ENCODE measurements at places on chromosomes 2 and 18.

- no peak for DNase-seq
Observed at GRCh38 chr18:40851014-40851429, 1104.0 kb upstream of the PIK3C3 start.

GRCh38 chr2:52034706-52035105 is 1002.8 kb upstream of the NRXN1 start:
- no peak for DNase-seq

DNA sequence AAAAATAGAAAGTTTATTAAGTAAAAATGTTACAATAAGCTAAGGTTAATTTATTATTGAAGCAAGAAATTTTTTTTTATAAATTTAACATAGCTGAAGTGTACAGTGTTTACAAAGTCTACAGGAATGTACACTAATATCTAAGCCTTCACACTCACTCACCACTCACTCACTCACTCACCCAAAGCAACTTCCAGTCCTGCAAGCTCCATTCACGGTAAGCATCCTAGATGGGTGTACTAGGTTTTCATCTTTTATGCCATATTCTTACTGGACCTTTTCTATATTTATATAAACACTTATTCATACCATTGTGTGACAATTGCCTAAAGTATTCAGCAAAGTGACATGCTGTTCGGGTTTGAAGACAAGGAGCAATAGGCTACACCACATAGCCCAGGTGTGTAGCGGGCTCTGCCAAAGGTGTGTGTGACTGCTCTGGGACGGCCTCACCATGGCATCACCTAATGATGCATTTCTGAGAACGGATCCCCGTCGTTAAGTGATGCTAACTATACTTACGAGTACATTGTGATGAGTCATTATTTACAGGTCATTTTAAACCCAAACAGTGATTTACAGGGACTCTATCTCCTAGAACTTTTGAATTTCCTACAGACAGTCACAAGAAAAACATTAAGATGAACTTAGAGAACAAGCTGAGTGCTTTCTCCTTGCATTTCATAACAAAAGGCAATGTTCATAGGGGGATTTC is 76.3 kb upstream of the ID2 start:
- DNase-seq: no peak

DNA sequence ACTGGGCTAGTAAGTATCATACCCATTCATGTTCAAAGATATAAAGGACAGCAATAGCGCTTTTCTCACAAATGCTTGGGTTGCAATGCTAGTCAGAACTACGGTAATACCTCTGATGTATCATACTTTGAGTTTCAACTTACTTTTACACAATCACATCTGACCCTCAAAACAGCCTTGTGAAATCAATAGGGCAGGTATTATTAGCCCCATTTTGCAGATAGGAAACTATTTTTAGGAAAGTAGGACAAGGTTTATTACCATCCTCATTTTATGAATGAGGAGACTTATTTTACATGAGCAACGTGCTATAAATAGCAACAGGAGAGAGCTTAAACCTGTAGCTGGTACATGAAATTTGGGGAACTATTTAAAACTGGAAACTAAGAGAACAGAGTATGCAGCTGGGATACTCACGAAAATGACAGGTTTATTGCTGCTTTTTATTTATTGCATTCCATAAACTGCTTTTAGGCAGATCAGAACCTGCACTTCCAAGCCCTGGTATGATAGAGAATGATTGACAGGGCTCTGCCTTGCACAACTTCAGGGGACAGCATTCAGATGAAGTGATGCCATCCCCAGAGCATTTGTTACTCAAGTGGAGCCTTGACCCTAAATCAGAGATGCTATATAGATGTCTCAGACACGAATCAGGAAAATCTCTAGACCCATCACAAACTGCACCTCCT is 42.4 kb upstream of the PPM1B start:
- no peak for DNase-seq

GRCh38 chr2:69734035-69734611 is 7.8 kb upstream of the ANXA4 start:
- DNase-seq: no peak

DNA sequence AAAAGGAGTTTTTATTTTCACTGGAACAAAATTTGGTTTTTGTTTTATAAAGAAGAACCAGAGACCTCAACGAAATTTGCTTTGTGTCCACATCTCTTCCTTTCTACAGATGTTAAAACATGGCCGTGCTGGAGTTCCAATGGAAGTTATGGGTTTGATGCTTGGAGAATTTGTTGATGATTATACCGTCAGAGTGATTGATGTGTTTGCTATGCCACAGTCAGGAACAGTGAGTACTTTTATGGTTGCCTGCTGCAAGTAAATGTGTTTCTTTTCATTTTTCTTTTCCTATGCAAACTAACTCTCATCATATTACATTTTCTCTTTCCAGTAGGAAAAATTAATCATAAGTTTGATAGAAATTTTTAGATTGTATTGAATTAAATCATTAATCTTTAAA is 48.4 kb upstream of the TBR1 start:
- DNase-seq: no peak

- no peak for DNase-seq
Observed at GRCh38 chr2:173355866-173356508, 1.3 kb downstream of the CDCA7 start.

DNA sequence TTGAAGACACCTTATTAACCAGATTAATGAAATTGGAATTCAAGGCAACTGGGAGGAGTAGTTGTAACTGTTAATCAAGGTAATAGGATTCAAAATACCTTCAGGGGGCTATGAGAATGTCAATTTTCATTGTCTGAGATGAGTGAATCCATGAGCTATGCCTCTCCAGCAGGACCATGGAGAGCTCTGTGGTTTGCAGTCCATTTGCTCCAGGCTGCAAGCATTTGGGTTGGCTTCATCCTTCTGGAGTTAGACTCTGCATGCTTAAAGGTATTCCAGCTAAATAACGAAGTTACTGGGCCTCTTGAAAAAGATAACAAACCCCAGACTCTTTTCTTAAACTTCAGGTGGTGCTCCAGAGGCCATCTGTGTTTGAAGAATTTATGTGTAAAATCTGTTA is 207.1 kb upstream of the SLC8A1 start:
- DNase-seq: no peak

GRCh38 chr2:196242131-196242620 is 70.8 kb upstream of the STK17B start:
- no peak for DNase-seq

- DNase-seq: no peak
Observed at GRCh38 chr2:231429152-231429551, 33.6 kb downstream of the B3GNT7 start.

- no peak for DNase-seq
Observed at GRCh38 chr2:228329282-228329681, 147.8 kb upstream of the SPHKAP start.

DNA sequence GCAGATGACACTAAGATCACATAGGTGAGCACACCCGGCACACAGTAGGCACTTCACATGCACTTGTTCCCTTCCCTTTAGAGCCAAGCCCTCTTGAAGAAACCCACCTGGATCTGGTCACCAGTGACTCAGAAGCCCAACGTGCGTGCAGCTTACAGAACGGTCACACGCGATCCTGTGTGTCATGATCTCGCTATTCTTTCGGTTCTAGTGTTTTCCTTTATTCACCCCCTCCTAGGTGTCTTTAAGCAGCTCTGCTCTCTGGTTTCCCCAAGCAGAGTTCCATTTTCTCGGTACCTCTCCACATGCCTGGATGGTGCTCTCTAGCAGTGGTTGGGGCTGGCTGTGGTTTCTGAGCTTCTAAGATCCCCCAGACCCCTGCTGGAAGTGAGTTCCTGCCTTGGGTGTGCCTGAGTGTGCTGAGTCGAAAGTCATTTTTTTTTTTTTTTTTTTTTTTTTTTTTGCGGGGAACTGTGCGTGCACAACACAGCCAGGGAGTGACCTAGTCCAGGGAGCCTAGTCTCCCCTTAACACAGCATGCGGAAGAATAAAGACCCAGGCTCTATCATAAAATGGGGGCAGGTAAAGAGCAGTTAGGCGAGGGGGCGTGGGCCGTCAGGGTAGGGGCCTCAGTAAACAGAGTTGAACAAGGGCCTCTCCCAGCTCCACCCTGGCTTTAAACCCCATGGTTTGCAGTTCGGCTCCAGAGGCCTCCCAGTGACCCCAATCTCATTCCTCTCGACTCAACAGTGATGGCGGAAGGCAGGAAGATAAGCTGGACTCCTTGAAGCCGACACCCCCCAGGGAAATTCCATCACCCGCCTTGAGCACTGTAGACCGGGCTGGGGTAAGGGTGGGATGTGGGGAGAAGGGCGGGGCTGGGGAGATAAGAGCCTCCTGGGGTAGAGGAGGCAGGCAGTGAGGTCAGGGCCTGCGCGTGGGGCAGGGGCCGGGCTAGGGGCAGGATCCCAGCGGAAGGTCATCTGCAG is 29.8 kb upstream of the DNMT3A start:
- no peak for DNase-seq

GRCh38 chr2:74573747-74574562 is 19.4 kb downstream of the DOK1 start:
- DNase-seq: no peak

DNA sequence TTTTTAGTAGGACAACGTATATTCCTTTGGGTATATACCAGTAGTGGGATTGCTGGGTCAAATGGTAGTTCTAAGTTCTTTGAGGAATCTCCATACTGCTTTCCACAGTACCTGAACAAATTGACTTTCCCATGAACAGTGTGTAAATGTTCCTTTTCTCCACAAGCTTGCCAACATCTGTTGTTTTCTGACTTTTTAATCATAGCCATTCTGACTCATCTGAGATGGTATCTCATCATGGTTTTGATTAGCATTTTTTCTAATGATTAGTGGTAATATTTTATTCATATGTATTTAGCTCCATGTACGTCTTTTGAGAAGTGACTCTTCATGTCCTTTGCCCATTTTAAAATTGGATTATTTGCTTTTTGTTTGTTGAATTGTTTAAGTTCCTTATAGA is 58.4 kb upstream of the CERS6 start:
- no peak for DNase-seq

- DNase-seq: no peak
Observed at GRCh38 chr2:32678825-32679224, 51.0 kb downstream of the TTC27 start.

- DNase-seq: no peak
Observed at GRCh38 chr2:168904358-168904757, 3.3 kb downstream of the G6PC2 start.

GRCh38 chr2:31322371-31322770 is 88.4 kb downstream of the EHD3 start:
- no peak for DNase-seq

GRCh38 chr2:128775217-128775913 is 456.7 kb upstream of the HS6ST1 start:
- DNase-seq: no peak

GRCh38 chr2:7736646-7737305 is 819.6 kb downstream of the RNF144A start:
- DNase-seq: no peak

DNA sequence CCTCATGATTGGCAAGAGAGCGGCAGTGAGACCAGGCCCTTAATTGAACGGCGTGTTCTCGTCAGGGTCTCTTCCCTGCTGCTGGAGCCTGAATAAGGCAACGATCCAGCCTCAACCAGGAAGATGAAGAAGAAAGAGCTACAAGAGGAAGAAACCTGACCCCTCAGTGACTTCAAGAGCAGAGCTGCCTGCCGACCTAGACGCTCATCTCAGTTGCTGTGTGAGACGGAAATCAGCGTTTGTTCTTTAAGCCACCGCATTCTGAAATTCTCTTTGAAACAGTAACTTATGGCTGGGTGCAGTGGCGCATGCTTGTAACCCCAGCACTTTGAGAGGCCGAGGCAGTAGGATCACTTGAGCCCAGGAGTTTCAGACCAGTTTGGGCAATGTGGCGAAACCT is 29.6 kb upstream of the KCNG3 start:
- DNase-seq: no peak

DNA sequence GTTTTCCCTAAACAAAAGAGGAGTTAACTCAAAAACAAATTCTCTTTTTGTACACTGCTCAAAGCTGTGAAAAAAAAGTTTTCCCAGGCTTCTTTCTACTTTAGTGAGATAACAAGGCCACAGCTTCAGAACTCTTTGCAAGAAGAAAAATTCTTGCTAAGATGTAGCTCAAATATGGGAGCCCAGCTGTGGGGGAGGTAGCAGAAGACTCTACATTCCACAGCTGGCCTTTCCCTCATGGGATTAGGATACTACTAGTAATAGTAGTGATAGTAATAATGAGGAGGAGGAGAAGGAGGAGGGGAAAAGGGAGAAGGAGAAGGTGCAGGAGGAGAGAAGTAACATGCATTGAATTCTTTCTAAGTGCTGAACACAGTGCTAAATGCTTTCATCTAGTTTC is 19.2 kb upstream of the CERS6 start:
- DNase-seq: no peak

- no peak for DNase-seq
Observed at GRCh38 chr2:46954951-46955571, 39.5 kb upstream of the MCFD2 start.

GRCh38 chr2:23452853-23453420 is 68.0 kb downstream of the KLHL29 start:
- no peak for DNase-seq

GRCh38 chr18:25097057-25097456 is 254.9 kb downstream of the ZNF521 start:
- no peak for DNase-seq

- no peak for DNase-seq
Observed at GRCh38 chr2:39779341-39779851, 338 bp upstream of the THUMPD2 start.

GRCh38 chr2:38176619-38177021 is 100.7 kb upstream of the CYP1B1 start:
- no peak for DNase-seq

- no peak for DNase-seq
Observed at GRCh38 chr2:1995081-1995480, 250.8 kb upstream of the PXDN start.

DNA sequence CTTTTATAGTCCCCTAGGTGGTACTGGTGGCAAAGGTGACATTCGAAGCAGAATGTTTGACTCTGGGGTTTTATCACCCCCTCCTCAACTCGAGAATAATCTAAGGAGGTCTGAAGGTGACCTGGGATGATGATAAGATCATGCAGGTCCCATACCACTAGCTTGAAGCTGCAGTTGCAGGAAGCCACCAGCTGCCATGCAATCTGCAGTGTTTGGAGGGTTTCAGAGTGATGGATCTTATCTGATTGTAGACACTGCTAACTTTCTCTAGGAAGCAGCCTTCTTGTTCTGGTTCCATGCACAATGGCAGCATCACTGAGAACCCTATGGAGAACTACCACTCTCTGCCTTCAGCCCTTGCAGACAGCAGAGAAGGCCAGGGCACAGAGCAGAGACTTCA is 59.4 kb upstream of the LRPPRC start:
- no peak for DNase-seq

- DNase-seq: no peak
Observed at GRCh38 chr2:43029186-43029585, 197.2 kb downstream of the ZFP36L2 start.

DNA sequence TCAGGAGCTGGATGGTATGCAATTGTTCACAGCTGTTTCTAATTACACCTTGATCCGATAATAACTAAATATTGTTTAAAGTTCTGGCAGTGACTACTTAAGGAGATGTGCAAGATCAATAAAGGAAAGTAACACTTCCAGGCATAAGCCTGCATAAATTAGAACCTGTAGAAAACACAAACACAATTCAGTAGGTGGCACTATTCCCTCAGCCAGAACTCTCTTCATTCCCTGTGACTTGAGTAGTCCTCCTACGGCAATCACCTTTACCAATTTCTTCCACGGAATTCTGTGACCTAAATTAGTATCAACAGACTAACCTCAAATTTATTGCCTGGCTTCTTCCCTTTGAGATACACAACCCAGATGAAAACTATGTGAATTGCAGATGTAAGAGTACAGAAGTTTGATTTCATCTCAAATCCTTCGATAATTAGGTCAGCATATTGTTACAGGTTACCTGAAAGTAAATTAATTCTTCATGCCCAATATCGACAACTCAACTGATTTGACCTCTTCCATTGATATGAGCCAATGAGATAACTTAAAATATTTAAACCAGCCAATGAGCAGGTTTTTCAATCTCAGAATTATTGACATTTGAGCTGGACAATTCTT is 137.8 kb downstream of the PID1 start:
- no peak for DNase-seq

All from activated CD4-positive, alpha-beta T cell treated with anti-CD3 and anti-CD28 coated beads for 24 hours (primary cell).